Karpas-422 (cell line): ENCODE measurements at places on chromosomes 12 and 14. TPM values are rescaled to one million over a fixed set of nuclear protein-coding genes. Genes with fewer than 3 reads are reported as not detected.

DNA sequence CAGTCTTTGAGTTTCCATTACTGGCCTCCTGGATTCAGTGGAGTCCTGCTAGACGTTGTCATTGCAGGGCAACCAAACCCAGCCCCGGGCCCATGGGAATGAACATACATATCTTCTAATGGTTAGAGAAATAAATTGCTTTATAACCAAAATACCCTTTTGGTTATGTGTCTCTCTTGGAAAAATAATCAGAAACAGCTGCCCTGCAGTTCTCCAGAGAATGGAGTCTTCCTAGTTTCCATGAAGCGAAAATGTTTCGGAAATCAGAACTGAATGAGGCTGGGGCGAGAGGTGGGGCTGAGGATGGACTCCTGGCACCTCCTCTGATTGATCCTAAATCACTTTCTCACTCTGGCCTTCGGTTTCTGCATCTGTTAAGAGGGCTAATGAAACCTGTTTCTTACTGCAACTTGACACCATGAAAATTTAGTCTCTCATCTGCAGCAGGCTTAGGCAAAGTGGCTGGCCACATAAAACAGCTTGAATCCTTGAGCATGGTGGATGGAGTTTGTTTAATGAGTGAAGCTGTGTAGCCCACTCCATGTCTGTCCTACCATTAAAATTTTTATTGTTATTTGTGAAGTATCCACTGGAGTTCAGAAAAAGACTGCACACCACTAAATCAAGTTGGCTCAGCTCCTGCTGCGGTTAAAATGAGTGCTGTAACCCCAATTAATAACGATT lies 198.9 kb downstream of the CACNA1C start:
- peaks cover 13% of the 10 kb centered on the region for H3K4me1 ChIP-seq
- H3K36me3 ChIP-seq: no peaks in the 10 kb centered on the region
- H3K4me3 ChIP-seq: no peak overlapping the region
- H3K27ac ChIP-seq: no peak overlapping the region
- no peak for DNase-seq
- no peaks in the 10 kb centered on the region for H3K27me3 ChIP-seq

- H3K27me3 ChIP-seq: no peaks in the 10 kb centered on the region
- no peak overlapping the region for H3K4me3 ChIP-seq
- H3K36me3 ChIP-seq: no peaks in the 10 kb centered on the region
These were observed 34.5 kb upstream of the PTGR2 start for GRCh38 chr14:73817020-73817655.

DNA sequence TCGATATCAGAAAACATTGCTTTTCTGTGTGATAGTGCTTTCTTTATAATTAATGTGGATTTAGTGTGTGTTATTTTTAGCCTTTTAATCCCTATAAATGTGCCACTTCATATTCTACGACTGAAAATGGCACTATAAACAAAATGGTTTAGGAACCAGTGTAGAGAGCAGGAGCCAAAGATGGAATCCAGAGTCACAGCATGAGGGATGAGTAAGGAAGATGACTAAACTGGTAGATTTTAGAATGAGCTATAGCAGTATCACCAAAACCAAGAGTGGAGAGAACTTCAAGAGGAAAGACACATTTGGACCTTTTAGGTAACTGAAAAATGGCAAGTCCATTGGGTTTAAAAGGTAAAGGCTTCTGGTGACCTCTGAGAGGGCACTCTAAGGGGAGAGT lies 887.2 kb downstream of the NRXN3 start:
- 0 out of 2 replicates have a peak, but pooled peaks cover 2% of the 10 kb centered on the region for H3K27me3 ChIP-seq
- DNase-seq: no peak
- H3K27ac ChIP-seq: no peak overlapping the region
- H3K36me3 ChIP-seq: no peaks in the 10 kb centered on the region

DNA sequence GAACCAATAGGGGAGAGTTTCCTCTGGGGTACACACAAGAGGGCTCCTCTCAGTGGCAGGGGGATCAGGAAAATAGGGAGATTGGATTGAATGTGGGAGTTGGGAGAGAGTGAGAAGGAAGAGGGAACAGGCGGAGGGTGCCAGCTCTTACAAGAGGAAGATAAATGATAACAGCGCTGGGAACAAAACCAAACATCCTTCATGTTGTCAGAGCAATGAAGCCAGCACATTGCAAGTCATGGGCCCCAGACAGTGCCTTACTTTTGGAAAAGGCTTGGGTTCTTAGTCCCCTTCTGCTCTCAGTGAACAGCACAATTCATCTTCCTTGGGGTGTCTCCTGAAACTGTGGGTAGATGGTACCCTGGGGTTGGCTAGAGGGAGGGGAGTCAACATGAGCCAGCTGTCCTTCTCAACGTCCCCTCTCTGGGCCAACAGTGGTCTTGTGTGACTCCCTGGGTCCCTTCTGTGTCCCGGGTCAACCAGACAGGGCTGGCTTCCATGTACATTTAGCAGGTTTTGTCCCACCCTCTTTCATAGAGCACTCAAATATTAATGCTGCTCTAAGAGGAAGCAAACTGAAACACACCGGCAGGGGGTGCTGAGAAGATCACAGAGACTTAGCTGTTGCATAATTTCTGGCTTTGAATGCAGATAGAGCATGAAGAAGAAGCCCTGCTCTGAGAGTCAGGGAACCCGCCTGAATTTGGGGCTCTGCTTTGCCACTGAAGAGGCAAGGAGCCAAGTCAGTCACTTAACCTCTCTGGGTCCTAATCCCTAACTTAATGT lies 138.5 kb downstream of the ESRRB start:
- H3K27ac ChIP-seq: no peak overlapping the region
- no peaks in the 10 kb centered on the region for H3K27me3 ChIP-seq
- H3K36me3 ChIP-seq: no peaks in the 10 kb centered on the region
- H3K4me3 ChIP-seq: no peak overlapping the region

GRCh38 chr14:97177016-97177415 lies 379.8 kb downstream of the VRK1 start:
- no peaks in the 10 kb centered on the region for H3K36me3 ChIP-seq
- H3K27me3 ChIP-seq: no peaks in the 10 kb centered on the region
- no peak overlapping the region for H3K4me3 ChIP-seq
- H3K27ac ChIP-seq: no peak overlapping the region
- peaks cover 24% of the 10 kb centered on the region for H3K4me1 ChIP-seq

Gene MYO1H
- not detected in 2 replicates for total RNA-seq

GRCh38 chr12:88579161-88579517 lies 1.1 kb downstream of the KITLG start:
- H3K27ac ChIP-seq: no peak overlapping the region
- DNase-seq: no peak
- no peaks in the 10 kb centered on the region for H3K4me1 ChIP-seq
- H3K27me3 ChIP-seq: no peaks in the 10 kb centered on the region
- H3K36me3 ChIP-seq: no peaks in the 10 kb centered on the region

- no peak overlapping the region for H3K27ac ChIP-seq
- H3K4me1 ChIP-seq: no peaks in the 10 kb centered on the region
- H3K27me3 ChIP-seq: no peaks in the 10 kb centered on the region
- DNase-seq: no peak
- H3K36me3 ChIP-seq: no peaks in the 10 kb centered on the region
These were observed 311.5 kb upstream of the OR4E1 start for GRCh38 chr14:21985081-21985480.

DNA sequence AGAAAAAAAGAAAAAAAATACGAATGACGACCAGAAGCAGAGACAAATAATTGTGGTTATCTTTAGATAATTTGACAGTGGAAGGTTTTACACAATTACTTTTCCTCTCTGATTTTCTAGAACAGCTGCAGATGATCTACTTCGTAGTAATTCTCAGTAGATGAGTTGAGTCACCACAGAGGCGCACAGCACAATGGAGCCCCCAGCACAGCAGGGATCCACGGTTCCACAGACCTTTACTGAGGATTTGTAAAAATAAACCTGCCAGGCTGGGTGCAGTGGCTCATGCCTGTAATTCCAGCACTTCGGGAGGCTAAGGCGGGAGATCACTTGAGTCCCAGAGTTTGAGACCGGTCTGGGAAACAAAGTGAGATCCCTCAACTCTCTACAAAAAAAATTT lies 29.3 kb downstream of the AMN start:
- H3K27ac ChIP-seq: no peak overlapping the region
- no peak overlapping the region for H3K4me3 ChIP-seq
- H3K4me1 ChIP-seq: peaks cover 28% of the 10 kb centered on the region
- no peaks in the 10 kb centered on the region for H3K36me3 ChIP-seq
- H3K27me3 ChIP-seq: no peaks in the 10 kb centered on the region

- no peaks in the 10 kb centered on the region for H3K36me3 ChIP-seq
- no peak overlapping the region for H3K27ac ChIP-seq
- DNase-seq: no peak
- no peak overlapping the region for H3K4me3 ChIP-seq
- 0 out of 2 replicates have a peak, but pooled peaks cover 6% of the 10 kb centered on the region for H3K4me1 ChIP-seq
These were observed 177.6 kb downstream of the PDZRN4 start for GRCh38 chr12:41365653-41366171.

GRCh38 chr12:6489449-6489848 lies 3.6 kb downstream of the MRPL51 start:
- no peaks in the 10 kb centered on the region for H3K27me3 ChIP-seq
- H3K4me1 ChIP-seq: peaks cover 16% of the 10 kb centered on the region
- no peak overlapping the region for H3K27ac ChIP-seq
- H3K36me3 ChIP-seq: peaks cover 10% of the 10 kb centered on the region
- H3K4me3 ChIP-seq: no peak overlapping the region

GRCh38 chr12:97471194-97471593 lies 8.6 kb downstream of the RMST start:
- H3K4me1 ChIP-seq: no peaks in the 10 kb centered on the region
- no peaks in the 10 kb centered on the region for H3K36me3 ChIP-seq
- no peaks in the 10 kb centered on the region for H3K27me3 ChIP-seq
- no peak overlapping the region for H3K27ac ChIP-seq
- no peak overlapping the region for H3K4me3 ChIP-seq

- no peaks in the 10 kb centered on the region for H3K27me3 ChIP-seq
- no peaks in the 10 kb centered on the region for H3K4me1 ChIP-seq
- H3K27ac ChIP-seq: no peak overlapping the region
These were observed 157.3 kb downstream of the METTL25 start for GRCh38 chr12:82515652-82516051.

DNA sequence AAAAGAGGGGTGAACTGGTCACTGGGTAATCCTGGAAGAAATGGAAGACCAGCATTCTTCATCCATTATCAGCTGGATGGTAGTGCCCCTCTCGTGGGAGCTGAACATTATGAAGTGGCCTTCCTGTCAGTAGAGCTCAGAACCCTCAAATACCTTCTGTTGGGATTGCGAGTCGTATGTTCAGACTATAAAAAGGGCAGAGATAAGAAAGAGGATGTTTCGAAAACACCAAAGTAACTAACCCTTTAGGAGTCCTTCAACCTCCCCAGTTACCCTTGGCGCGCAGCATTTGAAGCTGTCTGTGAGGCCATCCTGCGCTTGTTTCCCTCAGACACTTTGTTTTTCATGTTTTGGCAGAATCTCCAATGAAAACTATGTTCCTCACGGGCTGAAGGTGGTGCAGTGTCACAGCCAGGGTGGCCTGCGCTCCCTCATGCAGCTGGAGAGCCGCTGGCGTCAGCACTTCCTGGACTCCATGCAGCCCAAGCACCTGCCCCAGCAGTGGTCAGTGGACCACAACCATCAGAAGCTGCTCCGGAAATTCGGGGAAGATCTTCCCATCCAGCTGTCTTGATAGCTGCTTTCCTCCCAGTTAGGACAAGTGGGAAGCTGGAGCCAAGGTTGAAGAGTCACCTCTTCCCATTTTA lies 19.3 kb upstream of the GALNT16 start:
- H3K27me3 ChIP-seq: no peaks in the 10 kb centered on the region
- DNase-seq: no peak
- H3K27ac ChIP-seq: no peak overlapping the region
- no peaks in the 10 kb centered on the region for H3K36me3 ChIP-seq
- H3K4me1 ChIP-seq: peaks cover 6% of the 10 kb centered on the region
- no peak overlapping the region for H3K4me3 ChIP-seq

DNA sequence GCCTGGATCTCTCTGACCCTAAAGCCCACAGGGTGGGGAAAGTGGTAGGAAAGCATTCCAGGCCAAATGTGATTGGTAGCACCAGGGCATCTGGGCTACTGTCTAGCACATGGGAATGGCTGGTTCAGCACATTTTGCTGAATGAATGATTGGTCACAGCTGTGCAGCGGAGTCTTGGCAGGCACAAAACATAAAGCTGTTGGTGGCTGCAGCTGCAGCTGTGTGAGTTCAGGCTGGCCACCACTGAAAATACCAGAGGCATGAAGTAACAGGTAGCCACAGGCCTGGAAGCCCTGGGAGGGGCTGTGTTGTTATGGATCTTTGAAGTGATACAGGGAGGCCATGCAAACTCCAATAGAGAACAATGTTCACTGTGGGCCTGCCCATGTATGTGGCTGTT lies 72.7 kb downstream of the MYRFL start:
- H3K27ac ChIP-seq: no peak overlapping the region
- H3K4me1 ChIP-seq: peaks cover 56% of the 10 kb centered on the region
- H3K36me3 ChIP-seq: no peaks in the 10 kb centered on the region; the same call in 1 of the 2 replicates
- no peaks in the 10 kb centered on the region for H3K27me3 ChIP-seq
- H3K4me3 ChIP-seq: no peak overlapping the region

Gene RNF31
- 82.0 and 153 TPM in 2 replicates for total RNA-seq

DNA sequence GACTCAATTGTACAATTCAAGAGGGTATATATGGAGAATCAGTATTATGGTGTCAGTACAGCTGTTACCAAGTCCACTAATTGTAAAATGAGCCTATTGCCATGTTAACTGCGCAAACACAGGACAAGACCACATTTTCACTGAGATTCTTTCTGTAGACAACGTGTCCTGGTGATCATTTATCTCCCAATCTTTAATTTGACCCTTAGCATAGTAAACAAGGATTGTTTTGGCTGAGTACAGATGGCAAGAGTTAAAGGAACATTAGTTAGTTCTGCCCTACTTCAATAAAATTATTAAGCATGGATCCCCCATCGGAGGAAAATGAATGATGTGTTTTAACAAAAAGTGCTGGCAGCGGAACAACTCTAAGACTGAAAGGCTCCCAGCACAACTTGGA lies 36.1 kb downstream of the SLC15A5 start:
- no peak overlapping the region for H3K4me3 ChIP-seq
- H3K27ac ChIP-seq: no peak overlapping the region
- no peak for DNase-seq
- H3K27me3 ChIP-seq: no peaks in the 10 kb centered on the region
- H3K4me1 ChIP-seq: no peaks in the 10 kb centered on the region
- H3K36me3 ChIP-seq: no peaks in the 10 kb centered on the region

DNA sequence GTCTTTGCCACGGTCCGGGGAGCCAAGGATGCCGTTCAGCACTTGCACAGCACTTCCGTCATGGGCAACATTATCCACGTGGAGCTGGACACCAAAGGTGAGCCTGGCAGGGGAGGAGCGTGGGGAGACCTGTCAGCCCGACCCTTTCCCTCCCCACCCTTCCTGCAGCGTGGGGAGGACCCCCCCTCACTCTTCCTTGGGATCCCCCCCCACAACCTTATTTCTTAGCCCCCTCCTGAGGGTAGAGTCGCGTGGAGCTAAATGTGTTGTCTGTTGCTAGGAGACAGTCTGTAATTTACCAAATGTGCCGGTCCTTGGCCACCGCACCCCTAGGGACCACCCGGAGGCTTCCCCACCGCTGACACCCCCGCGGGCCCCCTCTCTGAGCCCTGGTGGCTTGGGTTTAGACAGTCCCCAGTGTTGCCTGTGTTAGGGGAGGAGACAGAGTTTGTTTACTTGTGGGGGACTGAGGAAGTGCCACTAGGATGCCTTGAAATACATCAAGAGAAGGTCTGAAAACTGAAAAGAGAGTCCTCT lies 2.3 kb downstream of the SETD1B start:
- peaks cover 68% of the 10 kb centered on the region for H3K4me1 ChIP-seq
- peak; percentile 62 for DNase-seq
- no peak overlapping the region for H3K27ac ChIP-seq
- no peaks in the 10 kb centered on the region; the same call in 1 of the 2 replicates for H3K27me3 ChIP-seq

GRCh38 chr14:71652368-71652767 lies 279.9 kb upstream of the RGS6 start:
- H3K27ac ChIP-seq: no peak overlapping the region
- H3K36me3 ChIP-seq: no peaks in the 10 kb centered on the region
- no peak overlapping the region for H3K4me3 ChIP-seq
- H3K27me3 ChIP-seq: no peaks in the 10 kb centered on the region
- H3K4me1 ChIP-seq: no peaks in the 10 kb centered on the region
